ENCODE measurements at places on chromosomes 7 and 10. TPM values are rescaled to one million over a fixed set of nuclear protein-coding genes. Genes with fewer than 3 reads are reported as not detected.

- H3K27ac ChIP-seq, result no peak overlapping the region
- no peak for DNase-seq
- H3K4me1 ChIP-seq, result peaks cover 34% of the 10 kb centered on the region
- no peaks in the 10 kb centered on the region for H3K36me3 ChIP-seq
- H3K4me3 ChIP-seq, result no peak overlapping the region
- no peaks in the 10 kb centered on the region for H3K27me3 ChIP-seq
Observed at GRCh38 chr7:1042492-1042833, 1.9 kb upstream of the GPR146 start.

The PLXNA4 gene
- 0.90 TPM for total RNA-seq

DNA sequence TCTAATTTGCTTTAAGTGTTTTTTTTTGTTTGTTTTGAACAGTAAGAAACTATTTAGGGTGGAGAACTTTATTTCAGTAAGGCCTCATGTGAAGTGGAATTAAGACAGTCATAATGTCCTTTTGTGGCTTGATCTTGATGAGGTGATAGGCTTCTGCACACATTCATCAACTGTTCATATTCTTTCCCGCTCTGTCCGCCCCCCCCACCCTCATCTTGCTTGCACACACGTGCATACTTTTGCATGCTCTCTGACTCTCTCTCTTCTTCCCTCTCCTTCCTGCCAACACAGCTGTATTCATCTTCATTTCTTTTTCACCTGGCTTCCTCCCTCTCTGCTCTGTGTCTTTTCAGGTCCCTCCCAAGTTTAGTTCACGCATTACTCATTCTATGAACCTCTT, 429.6 kb downstream of the AUTS2 start:
- DNase-seq, result no peak
- H3K4me1 ChIP-seq, result no peaks in the 10 kb centered on the region
- no peaks in the 10 kb centered on the region for H3K36me3 ChIP-seq

DNA sequence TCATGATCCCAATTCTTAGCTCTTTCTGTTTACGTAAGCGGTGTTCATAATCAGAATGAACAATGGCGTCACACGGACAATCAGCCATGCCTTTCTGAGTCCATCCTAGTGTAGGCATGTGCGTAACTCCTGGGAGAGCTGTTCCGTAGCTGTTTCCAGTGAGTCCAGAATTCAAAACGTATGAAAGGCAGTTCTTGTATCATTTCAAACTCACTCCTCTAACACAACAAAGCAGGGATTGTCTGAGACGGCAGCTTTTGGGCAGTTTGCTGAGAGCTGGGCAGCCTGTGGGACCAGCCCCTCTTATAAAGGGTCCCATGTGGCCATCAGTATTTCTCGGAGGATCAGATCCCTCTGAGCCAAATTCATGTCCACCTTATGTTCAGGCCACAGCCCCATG, 43.4 kb downstream of the PSPH start:
- H3K4me1 ChIP-seq, result no peaks in the 10 kb centered on the region
- H3K36me3 ChIP-seq, result peaks cover 6% of the 10 kb centered on the region
- no peak for DNase-seq
- no peak overlapping the region for H3K27ac ChIP-seq
- H3K27me3 ChIP-seq, result no peaks in the 10 kb centered on the region
- H3K4me3 ChIP-seq, result no peak overlapping the region

The LRMDA gene
- total RNA-seq, result 19.7 TPM

GRCh38 chr7:18053177-18053928, 25.7 kb upstream of the PRPS1L1 start:
- no peak overlapping the region for H3K27ac ChIP-seq
- H3K4me1 ChIP-seq, result no peaks in the 10 kb centered on the region
- no peak overlapping the region for H3K4me3 ChIP-seq
- no peak for DNase-seq
- H3K27me3 ChIP-seq, result no peaks in the 10 kb centered on the region
- H3K36me3 ChIP-seq, result no peaks in the 10 kb centered on the region

- no peak for DNase-seq
- H3K4me1 ChIP-seq, result no peaks in the 10 kb centered on the region
- no peak overlapping the region for H3K27ac ChIP-seq
- no peak overlapping the region for H3K4me3 ChIP-seq
- no peaks in the 10 kb centered on the region for H3K27me3 ChIP-seq
- H3K36me3 ChIP-seq, result no peaks in the 10 kb centered on the region
Observed at GRCh38 chr7:98472521-98472954, 71.6 kb upstream of the BAIAP2L1 start.

GRCh38 chr7:140876519-140877248, 48.0 kb downstream of the BRAF start:
- no peak overlapping the region for H3K4me3 ChIP-seq
- no peaks in the 10 kb centered on the region for H3K27me3 ChIP-seq
- no peak overlapping the region for H3K27ac ChIP-seq
- H3K36me3 ChIP-seq, result no peaks in the 10 kb centered on the region
- H3K4me1 ChIP-seq, result no peaks in the 10 kb centered on the region
- DNase-seq, result no peak

The VENTX gene
- 0.09 TPM for total RNA-seq

DNA sequence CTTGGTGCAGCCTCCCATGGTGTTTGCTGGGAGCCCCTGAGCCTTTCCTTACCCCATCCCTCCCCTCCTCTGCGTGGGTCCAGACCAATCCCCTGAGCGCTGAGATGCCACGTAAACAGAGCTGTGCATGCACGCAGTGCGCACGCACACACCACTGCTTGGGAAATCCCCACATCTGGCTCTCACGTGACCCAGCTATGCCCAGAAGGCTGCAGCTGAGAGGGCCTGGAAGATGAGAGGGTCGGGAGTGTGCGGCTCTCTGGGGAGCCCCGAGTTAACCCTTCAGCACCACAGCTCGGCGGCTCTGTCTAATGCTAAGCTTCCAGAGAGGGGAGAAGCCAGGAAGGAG, 177.2 kb downstream of the SH3PXD2A start:
- H3K4me3 ChIP-seq, result no peak overlapping the region
- no peaks in the 10 kb centered on the region for H3K36me3 ChIP-seq
- H3K27ac ChIP-seq, result peak overlapping the region; percentile 24
- no peak for DNase-seq
- no peaks in the 10 kb centered on the region for H3K4me1 ChIP-seq
- H3K27me3 ChIP-seq, result no peaks in the 10 kb centered on the region

GRCh38 chr10:19451937-19452336, 364.3 kb upstream of the PLXDC2 start:
- H3K4me1 ChIP-seq, result no peaks in the 10 kb centered on the region
- no peaks in the 10 kb centered on the region for H3K27me3 ChIP-seq
- no peak overlapping the region for H3K4me3 ChIP-seq
- no peak for DNase-seq

DNA sequence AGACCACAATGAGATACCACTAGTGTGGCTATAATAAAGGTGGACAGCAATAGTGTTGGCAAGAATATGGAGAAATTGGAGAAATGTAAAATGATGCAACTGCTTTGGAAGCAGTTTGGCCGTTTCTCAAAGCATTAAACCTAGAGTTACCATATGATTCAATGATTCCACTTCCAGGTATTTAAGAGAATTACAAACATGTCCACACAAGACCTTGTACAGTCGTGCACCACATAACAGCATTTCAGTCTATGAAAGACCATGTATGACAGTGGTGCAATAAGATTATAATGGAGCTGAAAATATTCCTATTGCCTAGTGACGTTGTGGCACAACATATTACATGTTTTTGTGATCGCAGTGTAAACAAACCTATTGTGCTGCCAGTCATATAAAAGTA, 29.6 kb downstream of the CCDC172 start:
- DNase-seq, result no peak
- H3K4me1 ChIP-seq, result no peaks in the 10 kb centered on the region
- H3K27me3 ChIP-seq, result no peaks in the 10 kb centered on the region
- H3K27ac ChIP-seq, result no peak overlapping the region
- H3K4me3 ChIP-seq, result no peak overlapping the region

DNA sequence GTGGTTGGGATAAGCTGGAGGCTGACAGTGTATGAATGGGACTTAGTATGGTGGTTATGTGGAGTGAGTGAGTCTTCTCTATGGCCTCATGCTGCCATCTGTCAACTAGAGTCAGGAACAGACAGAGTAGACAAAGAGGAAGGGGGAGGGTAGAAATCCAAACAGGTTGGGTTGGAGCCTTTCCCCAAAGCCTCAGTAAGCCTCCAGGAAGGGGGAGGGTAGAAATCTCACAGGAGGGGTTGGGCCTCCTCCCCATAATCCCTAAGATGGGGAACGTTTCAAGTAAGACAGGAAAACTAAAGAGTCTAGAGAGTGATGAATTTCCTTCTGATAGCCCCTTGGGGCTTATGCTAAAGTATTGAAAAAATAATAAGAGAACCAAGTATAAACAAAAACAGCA, 2.0 kb upstream of the AKR1B15 start:
- H3K4me3 ChIP-seq, result no peak overlapping the region
- no peaks in the 10 kb centered on the region for H3K36me3 ChIP-seq
- DNase-seq, result no peak
- H3K27ac ChIP-seq, result no peak overlapping the region
- H3K4me1 ChIP-seq, result no peaks in the 10 kb centered on the region

DNA sequence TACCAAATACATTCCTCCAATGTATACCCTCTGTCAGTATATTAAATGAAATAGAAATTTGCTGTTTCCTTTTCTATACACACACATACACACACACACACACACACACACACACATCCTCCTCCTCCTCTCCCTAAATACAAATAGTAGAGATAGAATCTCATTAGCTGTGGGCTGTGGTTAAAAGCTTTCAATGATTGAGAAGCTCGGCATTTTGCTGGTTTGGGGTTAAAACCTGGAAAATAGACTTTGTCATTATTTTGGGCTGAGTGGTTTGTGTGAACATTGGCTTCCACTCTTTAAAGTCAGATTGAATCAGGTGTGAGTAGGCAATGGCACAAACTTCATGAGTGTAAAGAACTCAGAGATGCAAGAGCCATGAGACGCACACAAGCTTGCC, 596.0 kb downstream of the XPNPEP1 start:
- no peak overlapping the region for H3K27ac ChIP-seq
- no peaks in the 10 kb centered on the region for H3K27me3 ChIP-seq
- no peaks in the 10 kb centered on the region for H3K4me1 ChIP-seq
- no peaks in the 10 kb centered on the region for H3K36me3 ChIP-seq

The MCM10 gene
- total RNA-seq, result 0.64 TPM

DNA sequence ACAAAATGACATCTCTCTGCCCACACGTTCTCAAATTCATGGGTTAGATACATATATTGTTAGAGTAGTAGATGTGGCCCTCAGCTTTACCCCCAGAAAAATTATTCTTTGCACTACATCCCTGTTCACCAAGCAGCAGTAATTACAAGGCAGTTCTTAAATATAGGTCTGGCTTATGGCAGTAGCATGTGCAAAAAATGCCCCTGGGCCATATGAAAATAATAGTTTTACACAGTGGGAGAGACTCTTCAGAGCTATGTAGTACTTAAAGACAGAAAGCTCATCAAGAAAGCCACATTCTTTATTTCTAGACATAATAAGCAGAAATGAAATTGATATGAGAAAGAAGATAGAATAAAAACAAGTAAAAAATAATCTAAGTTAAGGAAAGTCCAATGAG, 196.3 kb upstream of the FOXP2 start:
- no peak for DNase-seq
- no peaks in the 10 kb centered on the region for H3K36me3 ChIP-seq
- H3K27me3 ChIP-seq, result no peaks in the 10 kb centered on the region
- no peak overlapping the region for H3K27ac ChIP-seq

The RGR gene
- total RNA-seq, result not detected

DNA sequence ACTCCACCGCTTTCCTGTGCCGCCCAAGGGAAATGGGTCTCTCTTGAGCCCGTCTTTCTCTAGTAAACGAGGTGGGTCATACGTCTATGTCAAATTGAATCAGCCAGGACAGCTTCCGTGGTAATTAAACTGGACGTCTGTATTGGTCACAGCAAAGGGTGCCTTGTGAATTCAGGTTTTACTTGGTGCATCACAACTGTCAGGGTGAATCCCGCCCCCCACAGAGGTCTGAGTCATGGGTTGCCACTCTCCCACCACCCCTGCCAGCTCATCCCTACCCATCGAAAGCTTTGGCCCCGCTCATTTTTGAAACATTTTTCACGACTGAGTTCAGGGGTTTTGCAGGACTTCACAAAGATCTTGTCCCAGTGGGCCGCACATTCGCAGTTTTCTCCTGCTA, 8.0 kb upstream of the SP8 start:
- H3K27me3 ChIP-seq, result peaks cover 10% of the 10 kb centered on the region
- H3K27ac ChIP-seq, result no peak overlapping the region

The ASB10 gene
- total RNA-seq, result not detected

The TLL2 gene
- not detected for total RNA-seq

DNA sequence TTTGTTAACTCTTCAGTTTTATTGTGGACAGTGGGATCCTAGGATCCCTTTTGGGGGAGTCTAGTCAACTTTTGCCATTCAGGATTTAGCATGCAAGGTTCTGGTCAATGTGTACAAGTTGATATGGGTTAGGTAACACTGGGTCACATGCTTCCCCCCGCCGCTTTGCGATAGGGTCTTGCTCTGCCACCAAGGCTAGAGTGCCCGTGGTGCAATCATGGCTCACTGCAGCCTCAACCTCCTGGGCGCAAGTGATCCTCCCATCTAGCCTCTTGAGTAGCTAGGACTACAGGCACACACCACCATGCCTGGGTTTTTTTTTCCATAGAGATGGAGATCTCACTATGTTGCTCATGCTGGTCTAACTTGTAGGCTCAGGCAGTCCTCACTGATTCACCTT, 3.2 kb upstream of the CSGALNACT2 start:
- no peaks in the 10 kb centered on the region for H3K27me3 ChIP-seq
- no peak overlapping the region for H3K4me3 ChIP-seq
- H3K36me3 ChIP-seq, result no peaks in the 10 kb centered on the region
- no peak for DNase-seq
- no peak overlapping the region for H3K27ac ChIP-seq
- peaks cover 6% of the 10 kb centered on the region for H3K4me1 ChIP-seq

GRCh38 chr7:31096877-31097258, 44.8 kb downstream of the ADCYAP1R1 start:
- H3K27ac ChIP-seq, result no peak overlapping the region
- no peaks in the 10 kb centered on the region for H3K4me1 ChIP-seq
- H3K36me3 ChIP-seq, result no peaks in the 10 kb centered on the region
- H3K4me3 ChIP-seq, result no peak overlapping the region

DNA sequence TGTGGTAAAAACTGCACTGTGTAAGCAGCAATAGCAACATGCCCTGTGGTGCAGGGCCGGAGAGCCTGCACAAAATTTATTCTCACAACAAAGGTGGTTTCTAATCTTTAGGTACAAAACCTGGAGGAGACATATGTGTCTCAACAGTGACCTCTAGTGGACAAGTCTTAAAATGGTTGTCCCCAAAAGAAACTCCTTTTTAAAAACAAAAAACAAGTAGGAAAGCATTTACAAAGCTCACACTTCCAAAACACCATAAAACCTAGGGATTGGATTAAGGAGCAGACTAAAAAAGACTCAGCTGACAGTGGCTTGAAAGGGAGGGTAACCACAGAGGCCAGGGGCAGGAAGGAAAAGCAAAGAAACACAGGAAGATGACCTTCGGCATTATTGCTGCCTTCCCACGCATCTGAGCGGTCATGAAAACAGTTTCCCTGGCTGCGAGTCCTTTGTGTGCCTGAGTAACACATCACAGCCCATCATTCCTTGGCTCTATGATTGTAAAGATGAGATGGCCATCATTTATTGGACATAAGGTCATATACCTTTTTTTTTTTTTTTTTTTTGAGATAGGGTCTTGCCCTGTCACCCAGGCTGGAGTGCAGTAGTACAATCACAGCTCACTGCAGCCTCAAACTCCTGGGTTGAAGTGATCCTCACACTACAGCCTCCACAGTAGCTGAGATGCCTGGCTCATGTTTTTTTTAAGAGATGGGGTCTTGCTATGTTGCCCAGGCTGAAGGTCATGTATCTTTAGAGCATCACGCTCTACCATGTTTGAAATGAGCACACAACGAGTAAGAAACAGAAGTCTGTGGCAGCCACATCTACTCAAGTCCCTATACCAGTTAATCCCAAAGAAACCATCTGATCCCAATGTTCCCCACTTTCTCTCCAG, 39.5 kb downstream of the RSU1 start:
- no peaks in the 10 kb centered on the region for H3K4me1 ChIP-seq
- no peaks in the 10 kb centered on the region for H3K36me3 ChIP-seq
- peak; percentile 49 for DNase-seq
- H3K4me3 ChIP-seq, result no peak overlapping the region
